ENCODE measurements at places on chromosomes 1 and 21. TPM values are rescaled to one million over a fixed set of nuclear protein-coding genes. Genes with fewer than 3 reads are reported as not detected.

DNA sequence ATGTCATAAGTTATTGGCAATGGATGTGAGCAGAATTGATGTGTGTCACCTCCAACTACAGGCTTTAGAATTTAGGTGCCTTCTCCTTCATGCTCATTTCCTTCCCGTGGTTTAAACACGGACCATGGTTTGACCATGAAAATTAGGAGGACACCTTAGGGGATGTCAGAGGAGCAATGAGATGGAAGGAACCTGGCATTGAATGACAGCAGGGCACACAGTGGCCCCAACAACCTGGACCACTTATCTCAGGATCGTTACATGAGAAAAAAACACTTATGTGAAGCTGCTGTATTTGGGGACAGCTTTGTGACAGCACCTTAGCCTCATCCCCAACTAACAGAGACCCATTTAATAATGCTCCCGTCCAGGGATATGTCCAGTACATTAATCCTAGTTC, 70.8 kb downstream of the SLC9A1 start:
- DNase-seq: no peak

- DNase-seq: peak; percentile 94
These were observed 8.7 kb upstream of the PIK3C2B start for GRCh38 chr1:204503122-204503912.

- no peak for DNase-seq
These were observed 24.6 kb downstream of the SYT2 start for GRCh38 chr1:202685641-202686040.

GRCh38 chr1:4171480-4172450, 271.7 kb upstream of the C1orf174 start:
- DNase-seq: no peak

The PROK1 gene
- 0.19 TPM for total RNA-seq

DNA sequence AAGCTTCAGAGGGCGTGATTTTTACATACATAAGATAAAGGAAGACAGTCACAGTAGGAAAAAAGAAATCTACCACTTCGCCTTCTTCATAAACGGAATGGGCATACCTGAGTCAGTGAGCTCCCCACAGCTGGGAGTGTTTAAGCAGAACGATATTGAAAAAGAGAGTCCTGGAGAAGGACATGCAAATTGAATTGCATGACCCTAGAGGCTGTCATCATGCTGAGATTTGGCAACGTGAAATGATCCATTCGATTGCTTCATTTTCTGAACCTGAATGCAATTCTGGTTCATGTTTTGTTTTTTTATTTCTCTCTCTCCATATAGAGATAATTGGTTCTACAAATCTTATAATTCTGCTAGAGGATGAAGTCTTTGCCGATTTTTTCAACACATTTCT, 3.7 kb downstream of the RGSL1 start:
- no peak for DNase-seq

DNA sequence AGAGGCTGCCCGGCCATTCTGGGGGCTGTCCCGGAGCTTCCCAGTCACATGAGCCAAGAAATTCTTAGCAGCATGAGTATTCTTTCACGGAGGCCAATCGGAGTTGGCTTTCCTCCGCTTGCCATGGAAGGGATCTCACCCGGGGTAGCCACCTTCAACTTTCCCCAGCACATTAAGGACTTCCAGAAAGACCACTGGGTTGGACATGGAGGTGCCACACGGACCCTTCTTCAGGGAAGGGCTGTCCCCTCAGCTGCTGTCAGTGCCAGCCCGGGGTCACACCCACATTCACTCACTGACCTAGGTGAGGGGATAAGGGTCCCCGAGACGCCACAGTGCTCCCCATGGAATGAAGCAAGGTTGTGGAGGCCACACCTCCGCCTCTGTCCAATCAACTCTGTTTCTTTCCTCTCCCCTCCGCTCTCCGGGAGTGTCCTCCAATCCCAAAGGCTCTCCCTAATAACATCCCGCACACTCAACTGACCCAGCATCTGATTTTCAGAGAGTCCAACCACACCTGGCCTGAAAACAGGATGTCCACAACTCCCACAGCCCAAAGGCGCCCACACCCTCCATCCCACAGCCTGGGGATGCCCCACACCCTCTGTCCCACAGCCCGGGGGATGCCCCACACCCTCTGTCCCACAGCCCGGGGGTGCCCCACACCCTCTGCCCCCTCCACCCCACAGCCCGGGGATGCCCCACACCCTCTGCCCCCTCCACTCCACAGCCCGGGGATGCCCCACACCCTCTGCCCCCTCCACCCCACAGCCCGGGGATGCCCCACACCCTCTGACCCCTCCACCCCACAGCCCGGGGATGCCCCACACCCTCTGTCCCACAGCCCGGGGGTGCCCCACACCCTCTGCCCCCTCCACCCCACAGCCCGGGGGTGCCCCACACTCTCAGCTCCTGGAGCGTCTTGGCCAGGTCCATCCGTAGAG, 19.4 kb downstream of the RSPH1 start:
- DNase-seq: no peak

- DNase-seq: no peak
These were observed 205.1 kb upstream of the SGIP1 start for GRCh38 chr1:66328896-66329295.

The SPRR2B gene
- total RNA-seq: not detected

The IGSF9 gene
- total RNA-seq: 1.7 TPM

The SLAMF7 gene
- total RNA-seq: 6.4 TPM

Data from thymus (tissue), 14 donors.